NCI-H2081 (cell line): ENCODE measurements at places on chromosomes 16 and 17.

- DNase-seq, result no peak
Observed at GRCh38 chr17:61756561-61756960, 106.8 kb downstream of the BRIP1 start.

DNA sequence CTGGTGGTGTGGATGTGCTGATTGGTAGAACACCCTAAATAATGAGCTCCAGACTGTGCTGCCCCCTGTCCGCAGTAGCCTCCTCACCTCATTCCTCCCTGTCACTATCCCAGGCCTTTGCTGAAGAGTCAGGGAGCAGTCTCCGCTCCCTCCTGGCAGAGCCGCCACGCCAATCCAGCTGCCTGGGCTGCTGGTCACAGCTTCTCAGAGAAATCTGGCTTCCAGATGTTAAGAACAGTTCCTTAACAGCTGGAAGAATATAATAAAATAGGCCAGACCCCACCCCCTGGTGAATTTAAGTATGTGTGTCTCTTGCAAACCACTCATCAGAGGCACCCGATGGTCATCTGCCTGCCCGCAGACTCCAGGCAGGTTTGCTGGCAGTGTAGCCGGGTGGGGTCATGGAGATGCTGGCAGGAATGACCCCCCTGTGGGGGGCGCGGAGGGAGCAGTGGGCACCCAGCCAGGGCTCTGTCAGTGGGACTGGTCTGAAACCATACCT is 161.0 kb downstream of the CCDC182 start:
- DNase-seq, result no peak

- DNase-seq, result no peak
Observed at GRCh38 chr16:546909-547770, 13.1 kb upstream of the PRR35 start.

GRCh38 chr16:12459391-12460063 is 344.2 kb downstream of the CPPED1 start:
- no peak for DNase-seq

DNA sequence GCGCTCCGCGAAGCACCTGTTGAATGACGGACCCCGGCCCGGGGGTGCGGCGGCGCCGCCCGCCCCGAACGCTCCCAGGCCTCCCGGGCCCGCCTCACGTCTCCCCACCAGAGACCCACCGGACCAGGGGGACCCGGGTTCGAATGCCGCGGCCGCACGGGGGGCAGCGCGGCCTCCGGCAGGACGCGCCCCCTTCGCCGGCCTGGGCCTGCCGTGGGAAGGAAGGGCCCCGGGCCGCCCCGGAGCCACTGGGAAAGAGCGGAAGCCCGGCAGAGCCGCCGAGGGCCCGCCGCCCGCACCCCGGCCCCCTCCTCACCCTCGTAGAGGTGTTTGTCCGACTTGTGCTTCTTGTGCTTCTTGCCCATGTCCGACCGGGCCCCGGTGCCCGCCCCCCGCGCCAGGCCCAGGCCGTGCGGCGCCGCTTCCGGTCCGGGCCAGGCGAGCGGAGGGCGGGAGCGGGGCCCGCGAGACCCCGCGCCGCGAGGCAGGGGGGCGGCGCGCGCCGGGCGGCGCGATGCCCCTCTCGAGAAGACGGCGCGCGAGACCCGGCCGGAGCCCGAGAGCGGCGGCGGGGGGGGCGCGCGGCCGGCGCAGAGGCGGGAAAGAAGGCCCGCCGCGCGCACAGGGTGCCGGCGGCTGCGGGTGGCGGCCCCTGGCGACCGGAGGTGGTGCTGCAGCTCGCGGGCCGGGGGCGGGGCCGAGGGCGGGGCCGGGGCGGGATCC is at the start of gene BRD7:
BRD7 (minus strand) TSS at position 579 of the 723 bp plus-strand sequence; CDS start at position 365, 214 bp downstream.
- DNase-seq, result peak; percentile 31

DNA sequence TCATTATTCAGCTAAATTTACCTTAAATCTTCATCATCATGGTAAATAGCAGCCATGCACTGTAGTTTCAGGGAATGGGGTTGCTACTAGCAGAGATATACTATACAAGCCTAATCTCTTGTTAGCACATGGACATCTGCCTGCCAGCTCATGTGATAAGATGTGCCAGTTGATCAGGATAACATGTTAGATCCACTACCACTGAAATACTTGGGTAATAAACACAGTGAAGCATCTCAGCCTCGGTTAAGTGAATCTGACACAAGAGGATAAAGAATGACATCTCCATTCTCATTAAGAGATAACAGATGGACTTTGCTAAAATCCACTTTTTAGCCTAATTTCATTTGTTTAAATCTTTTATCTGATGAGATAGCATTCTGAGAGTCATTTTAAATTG is 256.1 kb downstream of the CDH8 start:
- DNase-seq, result no peak

DNA sequence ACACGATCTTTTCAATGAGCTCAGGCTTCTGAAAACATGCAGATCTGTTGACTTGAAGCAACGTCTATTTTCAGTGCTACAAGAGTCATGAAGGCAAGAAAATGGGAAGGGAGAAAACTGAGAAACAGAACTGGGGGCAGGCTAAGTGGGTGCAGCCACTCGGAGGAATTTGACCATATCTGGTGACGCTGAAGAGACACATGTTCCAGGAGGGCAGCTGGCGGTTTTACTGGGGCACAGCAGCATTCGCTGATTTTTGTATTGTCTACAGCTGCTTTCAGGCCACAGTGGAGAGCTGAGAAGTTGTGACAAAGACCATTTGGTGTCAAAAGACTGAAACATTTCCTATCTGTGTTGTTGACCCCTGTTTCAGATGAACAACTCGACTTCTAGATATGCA is 103.0 kb upstream of the ELAC2 start:
- no peak for DNase-seq

GRCh38 chr16:2598723-2599122 is 60.9 kb downstream of the PDPK1 start:
- no peak for DNase-seq

GRCh38 chr16:50842013-50842505 is 100.2 kb downstream of the CYLD start:
- no peak for DNase-seq

DNA sequence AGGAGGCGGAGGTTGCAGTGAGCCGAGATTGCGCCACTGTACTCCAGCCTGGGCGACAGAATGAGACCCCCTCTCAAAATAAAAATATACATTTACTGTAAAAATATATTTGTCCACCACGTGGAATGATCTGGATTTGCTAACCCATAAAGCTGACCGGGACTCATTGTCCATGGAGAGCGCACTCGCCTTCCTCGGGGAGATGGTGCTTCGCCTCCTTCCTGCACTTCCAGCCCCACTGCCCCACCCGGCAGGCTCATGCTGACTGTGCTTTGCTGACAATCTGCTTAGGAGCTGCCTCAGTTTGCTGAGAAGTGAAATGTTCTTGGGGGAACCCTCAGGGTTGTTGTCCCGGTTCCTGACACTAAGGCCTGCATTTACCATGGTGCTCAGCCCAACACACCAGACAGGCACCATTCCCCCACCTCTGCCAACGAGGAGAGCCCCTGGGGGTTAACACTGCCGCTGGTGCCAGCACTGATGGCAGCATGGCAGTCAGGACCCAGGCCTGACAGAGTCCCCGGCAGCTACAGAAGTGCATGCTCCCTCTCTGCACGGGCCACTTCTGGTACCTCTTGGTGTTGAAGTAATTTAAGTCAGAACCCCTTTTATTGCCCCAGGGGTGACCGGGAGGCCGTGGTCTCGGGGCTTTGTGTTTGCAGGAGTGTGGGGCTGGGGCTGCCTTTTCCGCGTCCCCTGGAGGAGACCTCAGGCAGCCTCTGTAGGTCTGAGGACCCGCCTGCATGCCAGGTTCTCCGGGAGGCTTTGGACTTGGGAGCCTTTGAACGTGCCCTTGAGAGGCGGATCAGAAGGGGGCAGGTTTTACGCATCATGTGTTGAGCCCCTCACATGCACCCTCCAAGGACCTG is 2.5 kb downstream of the NUBP2 start:
- no peak for DNase-seq

DNA sequence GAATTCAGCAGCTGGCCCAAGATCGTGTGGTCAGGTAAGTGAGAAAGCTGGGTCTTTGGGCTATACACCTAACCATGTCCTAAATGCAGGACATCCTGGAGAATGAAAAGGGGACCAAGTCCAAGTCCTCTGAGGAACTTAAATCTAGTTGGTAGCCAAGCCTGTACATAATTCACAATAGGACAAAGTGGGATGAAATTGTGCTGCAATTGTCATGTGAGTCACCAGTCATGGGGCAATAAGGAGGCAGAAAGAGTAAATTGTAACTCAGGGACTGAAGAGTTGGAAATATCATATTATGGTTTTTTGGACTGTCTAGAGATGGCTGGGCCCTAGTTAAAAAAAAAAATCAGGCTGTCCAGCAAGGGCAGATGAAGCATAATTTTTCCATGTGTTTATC is 202.6 kb downstream of the CYLD start:
- no peak for DNase-seq

DNA sequence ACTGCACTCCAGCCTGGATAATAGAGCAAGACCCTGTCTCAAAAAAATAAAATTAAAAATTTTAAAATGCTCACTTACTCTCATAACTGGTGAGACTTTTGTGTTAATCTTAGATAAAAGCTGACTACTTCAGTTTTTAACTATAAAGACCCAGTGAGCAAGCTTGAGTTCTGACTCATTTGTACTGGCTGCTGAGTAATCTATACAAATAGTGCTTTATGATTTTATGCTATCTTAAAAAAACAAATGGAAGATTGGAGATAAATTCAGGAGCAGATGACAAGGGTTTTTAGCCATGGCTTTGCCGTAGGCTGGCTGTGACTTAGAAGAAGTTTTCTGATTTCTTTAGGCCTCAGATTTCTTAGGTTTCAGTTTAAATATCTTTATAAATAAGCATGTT is 30.5 kb downstream of the SNTB2 start:
- no peak for DNase-seq

- no peak for DNase-seq
Observed at GRCh38 chr17:67639555-67639954, 78.2 kb upstream of the NOL11 start.

DNA sequence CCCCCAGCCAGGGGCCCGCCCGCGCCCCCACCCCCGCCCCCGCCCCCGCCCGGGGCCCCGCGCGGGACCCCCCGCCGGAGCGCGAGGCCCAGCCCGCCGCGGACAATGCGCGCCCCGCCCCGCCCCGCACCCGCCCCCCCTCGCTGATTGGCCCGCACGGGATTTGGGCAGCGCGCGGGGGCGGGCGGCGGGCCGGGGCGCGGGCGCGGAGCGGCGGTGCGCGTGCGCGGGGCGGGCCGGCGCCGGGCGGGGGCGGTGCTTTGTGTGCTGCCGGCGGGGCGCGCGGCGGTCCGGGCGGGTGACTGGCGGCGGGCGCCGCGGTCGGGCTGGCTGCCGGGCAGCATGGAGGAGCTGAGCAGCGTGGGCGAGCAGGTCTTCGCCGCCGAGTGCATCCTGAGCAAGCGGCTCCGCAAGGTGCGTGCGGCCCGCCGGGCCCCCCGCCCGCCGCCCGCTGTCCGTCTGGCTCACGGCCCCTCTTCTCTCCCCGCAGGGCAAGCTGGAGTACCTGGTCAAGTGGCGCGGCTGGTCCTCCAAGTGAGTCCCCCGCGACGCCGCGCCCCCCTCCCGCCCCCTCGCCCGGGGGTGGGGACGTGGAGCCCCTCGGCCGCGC is at the start of gene CBX2:
CBX2 (plus strand) TSS at position 255 of the 610 bp plus-strand sequence; CDS start at position 343, 88 bp downstream.
- peak; percentile 84 for DNase-seq

DNA sequence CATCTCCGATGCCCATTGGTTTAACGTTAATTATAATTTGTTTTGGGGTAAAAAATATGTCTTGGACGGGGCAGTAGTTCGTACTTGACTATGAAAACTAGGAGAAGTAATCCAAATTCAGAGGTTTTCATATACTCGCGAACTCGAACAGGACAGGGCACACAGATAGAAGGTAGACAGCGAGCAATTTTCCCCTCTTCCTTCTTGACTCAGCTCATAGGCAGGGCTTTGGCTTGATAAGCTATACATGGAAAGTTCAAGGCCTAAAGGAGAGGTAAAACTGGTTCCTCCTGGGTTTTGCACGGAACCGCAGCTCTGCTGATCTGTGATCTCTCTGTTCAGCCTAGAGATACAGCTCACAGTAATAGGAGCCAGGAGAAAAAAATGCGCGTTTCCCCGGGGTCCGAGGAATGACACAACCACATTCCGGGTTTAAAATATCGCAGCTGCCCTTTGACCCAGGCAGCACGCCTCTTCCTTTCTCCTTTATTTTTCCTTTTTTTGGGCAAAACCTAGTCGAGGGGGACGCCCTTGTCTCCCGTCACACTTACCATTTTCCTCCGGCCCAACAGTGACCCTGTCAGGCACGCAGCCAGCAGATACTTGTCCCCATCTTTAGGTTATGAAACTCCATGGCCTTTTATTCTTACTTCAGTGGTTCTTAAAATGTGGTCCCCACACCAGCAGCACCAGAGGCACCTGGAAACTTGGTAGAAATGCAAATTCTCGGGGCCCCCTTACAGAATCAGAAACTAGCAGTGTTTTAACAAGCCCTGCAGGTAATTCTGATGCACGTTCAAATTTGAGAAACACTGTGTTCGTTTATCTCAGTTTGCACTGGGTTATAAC is 1.7 kb upstream of the LASP1 start:
- DNase-seq, result peak; percentile 54

DNA sequence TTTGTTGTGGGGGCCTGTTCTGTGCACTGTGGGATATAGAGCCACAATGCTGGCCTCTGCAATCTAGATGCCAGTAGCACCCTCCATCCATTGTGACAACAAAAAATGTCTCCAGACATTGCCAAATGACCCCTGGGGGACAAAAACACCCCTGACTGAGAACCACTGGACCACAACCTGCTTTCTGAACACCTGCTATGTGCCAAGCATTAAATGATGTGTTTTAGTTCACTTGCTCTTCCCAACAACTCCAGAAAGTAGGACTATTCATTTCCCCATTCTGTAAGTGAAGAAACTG is 367.0 kb upstream of the ERCC4 start:
- DNase-seq, result no peak

GRCh38 chr17:17719966-17720543 is 38.8 kb downstream of the RAI1 start:
- DNase-seq, result no peak

GRCh38 chr16:133716-134115 is 4.8 kb downstream of the NPRL3 start:
- DNase-seq, result no peak

DNA sequence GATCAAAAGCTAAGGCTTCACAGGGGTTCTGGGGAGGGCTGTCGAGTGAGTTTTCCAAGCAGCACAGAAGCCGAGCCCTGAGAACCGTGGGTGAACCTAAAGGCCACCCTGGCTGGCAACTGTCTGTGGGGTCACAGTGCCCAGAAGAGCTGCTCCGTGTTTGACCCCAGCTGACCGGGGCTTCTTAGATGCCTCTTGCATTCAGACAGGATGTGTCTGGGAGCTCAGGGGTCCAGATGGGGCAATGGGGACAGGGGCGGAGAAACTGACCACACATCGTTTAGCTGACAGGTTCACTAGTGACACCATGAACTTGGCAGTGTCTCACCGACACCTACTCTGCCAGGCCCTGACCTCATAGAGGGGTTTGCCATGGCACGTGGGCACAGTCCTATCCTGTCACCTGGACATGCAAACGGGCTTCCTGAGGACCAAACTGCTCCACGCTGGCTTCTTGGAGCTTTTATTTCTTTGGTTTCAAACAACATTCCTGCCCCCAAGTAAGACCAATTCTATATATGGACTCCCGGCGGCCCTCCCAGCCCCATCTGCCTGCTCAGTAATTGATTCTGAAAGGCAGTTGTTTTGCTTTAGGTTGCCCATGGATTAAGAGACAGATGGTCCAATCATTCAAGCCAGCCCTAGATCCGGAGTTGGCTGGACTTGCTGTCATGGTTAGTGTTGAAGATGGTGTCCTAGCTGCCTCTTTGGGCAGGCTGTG is 22.2 kb downstream of the WSCD1 start:
- DNase-seq, result no peak
